ENCODE measurements at places on chromosomes 3 and 15.

GRCh38 chr3:123595396-123596180 is 10.7 kb upstream of the HACD2 start:
- no peak for DNase-seq

DNA sequence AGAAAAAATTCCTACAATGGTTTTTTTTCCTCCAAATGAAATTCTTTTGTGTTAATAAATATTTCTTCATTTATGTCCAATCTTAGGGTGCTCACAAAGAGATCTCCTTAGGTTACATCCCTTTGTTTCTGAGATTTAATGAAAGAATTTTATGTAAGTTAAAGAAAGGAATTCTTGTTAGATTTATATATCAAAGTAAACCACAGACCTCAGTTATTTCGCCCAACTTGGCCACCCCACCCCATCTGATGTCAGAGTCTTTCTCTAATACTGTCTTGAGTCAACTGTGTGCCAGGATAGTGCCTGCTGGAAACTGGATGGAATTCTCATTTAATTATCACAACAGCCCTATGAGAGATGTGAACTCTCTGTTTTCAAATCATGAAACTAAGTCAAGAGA is 259.9 kb downstream of the OPA1 start:
- DNase-seq = no peak

- no peak for DNase-seq
Observed at GRCh38 chr3:42376344-42376798, 34.0 kb downstream of the LYZL4 start.

GRCh38 chr3:71906976-71907375 is 122.0 kb upstream of the PROK2 start:
- no peak for DNase-seq

- DNase-seq = no peak
Observed at GRCh38 chr15:89857673-89858072, 36.1 kb downstream of the AP3S2 start.

DNA sequence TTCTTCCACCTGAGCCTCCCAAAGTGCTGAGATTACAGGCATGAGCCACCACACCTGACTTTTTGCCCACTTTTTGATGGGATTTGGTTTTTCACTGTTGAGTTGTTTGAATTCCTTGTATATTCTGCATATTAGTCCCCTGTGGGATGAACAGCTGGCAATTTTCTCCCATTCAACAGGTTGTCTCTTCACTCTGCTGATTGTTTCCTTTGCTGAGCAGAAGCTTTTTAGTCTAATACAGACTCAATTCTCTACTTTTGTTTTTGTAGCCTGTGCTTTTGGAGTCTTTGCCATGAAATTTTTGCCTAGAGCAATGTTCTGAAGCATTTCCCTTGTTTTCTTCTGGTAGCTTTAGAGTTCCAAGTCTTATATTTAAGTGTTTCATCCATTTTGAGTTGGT is 62.7 kb upstream of the MFGE8 start:
- DNase-seq = no peak

- no peak for DNase-seq
Observed at GRCh38 chr3:44045476-44046275, 196.0 kb upstream of the TOPAZ1 start.

DNA sequence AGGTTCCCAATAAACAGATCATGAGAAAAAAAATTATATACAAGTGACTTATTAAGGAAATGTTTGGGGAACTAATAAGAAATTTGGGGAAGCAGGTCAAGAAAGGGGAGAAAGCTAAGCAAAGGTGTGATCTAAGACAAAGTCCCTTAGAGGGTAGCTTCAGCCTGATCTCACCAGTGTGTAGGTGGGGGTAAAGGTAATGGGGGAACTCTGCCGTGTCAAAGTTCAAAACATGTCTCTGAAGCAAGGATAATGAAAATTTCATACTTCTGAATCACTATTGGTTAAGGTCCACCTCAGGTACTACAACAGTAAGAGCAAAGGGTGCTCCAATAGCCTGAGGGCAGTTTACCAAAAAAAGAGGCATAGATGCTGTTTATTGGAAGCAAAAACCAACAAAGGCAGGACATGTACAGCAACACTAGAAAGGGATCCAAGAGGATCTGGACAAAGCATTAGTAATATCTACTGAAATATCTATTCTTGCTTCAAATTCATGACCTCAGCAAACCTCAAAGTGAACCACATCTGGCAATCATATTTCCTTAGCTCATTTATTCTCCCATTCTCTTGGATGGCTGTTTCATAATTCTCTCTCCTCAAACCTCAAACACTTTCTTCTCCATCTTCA is 6.9 kb downstream of the ACAD11 start:
- no peak for DNase-seq

DNA sequence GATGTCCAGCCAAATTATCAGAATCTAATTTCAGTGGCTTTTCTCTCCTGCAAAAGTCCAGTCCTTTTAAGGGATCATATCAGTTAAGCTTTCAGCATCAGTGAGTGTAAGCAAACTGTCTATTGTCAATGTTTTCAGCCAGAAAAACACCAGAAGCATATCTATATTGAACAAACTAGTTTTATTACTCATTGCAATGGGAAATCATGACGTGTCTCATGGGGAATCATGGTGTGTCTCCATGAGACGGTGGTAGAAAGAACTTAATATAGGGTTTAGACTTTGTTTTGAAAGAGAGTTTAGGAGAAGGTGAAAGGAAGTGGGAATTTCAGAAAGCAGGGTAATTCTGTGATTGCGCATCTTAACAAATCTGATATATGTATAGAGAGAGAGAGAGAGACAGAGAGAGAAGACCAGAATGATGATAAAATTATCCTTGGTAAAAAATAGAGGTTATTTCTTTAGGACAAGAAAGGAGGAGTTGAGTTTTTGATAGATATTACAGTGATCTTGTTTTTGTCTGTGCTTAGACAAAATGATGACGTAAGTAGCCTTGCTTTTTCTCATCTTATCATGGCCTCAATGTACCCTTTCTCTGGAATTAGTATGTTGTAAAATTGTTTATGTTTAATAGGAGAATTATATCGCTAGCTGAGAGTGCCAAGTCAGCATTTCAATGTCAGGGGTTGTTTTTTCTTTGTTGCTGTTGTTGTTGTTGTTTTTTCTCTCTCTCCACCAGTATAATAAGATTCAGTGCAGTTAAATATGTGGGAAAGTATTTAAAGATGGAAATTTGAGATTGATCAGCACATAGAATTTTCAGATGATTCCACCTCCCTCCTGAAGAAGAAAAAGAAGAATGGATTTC is 129.9 kb upstream of the OSTN start:
- DNase-seq = no peak

DNA sequence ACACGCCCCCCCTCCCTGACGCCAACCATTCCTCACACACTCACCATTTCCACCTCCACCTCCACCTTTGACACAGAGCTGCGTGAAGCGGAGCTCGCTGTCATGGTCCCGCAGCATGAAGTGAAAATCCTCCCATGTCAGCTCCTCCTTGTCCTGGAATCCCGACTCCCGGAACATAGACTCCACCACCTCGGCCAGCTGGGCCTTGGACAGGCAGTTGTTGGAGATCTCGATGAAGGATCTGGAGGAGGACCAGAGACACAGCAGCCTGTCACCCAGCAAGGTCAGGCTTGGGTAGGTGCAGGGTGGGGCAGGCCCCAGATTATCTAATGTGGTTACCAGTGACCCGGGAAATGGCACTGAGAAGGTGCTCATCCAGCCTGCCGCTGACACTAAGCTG is 12.2 kb downstream of the DUOX2 start:
- DNase-seq = no peak

- DNase-seq = no peak
Observed at GRCh38 chr15:39411102-39411989, 169.5 kb upstream of the THBS1 start.

GRCh38 chr15:95265419-95265997 is 1034.1 kb downstream of the MCTP2 start:
- DNase-seq = no peak

GRCh38 chr15:25624504-25625177 is 185.8 kb upstream of the UBE3A start:
- no peak for DNase-seq

DNA sequence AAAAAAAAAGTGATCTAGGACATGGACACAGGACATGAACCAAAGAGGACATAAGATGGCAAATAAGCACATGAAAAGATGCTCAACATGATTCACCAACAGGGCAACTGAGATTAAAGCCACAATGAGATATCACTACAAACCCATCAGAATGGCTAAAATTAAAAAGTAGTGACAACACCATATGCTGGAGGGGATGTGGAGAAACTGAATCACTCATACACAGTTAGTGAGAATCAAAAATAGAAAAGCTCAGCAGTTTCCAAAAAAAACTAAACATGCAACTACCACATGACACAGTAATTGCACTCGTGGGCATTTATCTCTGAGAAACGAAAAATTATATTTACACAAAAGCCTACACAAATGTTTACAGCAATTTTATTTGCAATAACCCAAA is 27.9 kb upstream of the ACKR4 start:
- no peak for DNase-seq

DNA sequence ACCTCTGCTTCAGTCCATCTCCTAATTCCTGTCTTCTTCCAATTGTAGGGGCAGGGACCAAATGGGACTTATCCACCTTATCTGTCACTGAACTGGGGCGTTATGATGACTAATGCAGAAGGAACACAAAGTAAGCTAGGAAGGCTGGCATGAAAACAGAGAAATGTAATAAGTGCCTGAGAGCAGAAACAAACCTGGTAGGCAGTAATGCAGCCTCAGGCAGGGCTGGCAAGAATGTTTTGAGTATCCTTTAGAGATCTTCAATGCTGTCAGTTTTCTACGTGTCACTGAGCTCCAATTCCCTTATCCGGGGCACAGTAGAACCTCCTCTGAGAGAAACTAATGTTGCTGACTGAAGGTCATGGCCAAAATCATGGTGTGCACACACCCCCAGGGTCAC is 246.2 kb upstream of the TBL1XR1 start:
- no peak for DNase-seq

DNA sequence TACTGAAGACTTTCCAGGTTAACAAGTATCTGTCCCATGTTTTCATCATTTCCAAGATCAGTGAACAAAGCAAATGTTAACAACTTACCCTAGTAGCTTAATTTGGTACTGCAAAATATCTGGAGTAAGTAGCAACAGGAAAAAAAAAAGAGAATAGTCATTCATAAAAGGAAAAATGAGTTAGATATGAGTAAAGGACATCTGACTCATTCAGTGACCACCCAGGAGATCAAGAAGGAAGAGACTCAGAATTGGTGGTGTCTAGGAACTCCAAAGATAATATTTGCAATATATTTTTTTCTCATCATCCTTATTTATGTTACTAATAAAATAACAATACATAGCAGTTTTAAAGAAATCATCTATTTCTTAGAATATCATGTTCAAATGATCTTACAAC is 253.8 kb upstream of the COL8A1 start:
- DNase-seq = no peak

DNA sequence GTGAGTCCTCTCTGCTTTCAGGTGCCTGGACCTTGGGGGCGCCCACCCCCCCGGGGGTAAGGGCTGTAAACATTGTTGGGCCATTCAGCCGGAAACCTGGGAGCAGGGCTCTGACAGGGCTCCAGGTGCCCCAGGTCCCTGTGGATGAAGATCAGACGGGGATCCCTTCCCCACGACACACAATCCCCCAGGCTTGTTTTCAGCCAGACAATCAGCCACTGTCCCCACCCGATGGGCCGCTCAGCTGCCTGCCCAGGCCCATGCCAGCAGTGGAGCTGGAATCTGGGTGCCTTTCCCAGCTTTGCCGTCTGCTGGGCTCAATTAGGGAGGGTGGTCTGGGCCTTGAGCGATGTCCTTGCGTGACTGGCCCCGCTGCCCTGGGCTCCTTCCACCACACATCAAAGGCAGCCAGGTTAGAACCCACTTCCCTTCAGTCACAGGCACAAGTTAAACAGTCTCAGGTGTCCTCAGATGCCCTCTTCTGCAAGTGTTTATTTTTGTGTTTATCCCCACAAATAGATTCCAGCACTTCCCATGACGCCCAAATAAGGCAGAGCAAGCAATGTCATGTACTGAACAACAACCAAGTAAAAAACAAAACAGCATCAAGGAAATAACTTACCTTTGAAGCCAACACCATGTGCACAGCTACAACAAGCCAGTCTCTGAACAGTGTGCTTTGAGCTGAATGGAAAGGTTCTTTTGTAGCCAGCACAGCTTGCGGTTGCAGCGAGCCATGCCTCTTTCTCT is 77.0 kb upstream of the ALDH1A3 start:
- DNase-seq = peak; percentile 18

- DNase-seq = no peak
Observed at GRCh38 chr15:50563756-50564155, 17.3 kb upstream of the USP50 start.

- no peak for DNase-seq
Observed at GRCh38 chr15:88257311-88258092, 963 bp upstream of the NTRK3 start.

- DNase-seq = no peak
Observed at GRCh38 chr15:87777054-87777561, 479.4 kb downstream of the NTRK3 start.

DNA sequence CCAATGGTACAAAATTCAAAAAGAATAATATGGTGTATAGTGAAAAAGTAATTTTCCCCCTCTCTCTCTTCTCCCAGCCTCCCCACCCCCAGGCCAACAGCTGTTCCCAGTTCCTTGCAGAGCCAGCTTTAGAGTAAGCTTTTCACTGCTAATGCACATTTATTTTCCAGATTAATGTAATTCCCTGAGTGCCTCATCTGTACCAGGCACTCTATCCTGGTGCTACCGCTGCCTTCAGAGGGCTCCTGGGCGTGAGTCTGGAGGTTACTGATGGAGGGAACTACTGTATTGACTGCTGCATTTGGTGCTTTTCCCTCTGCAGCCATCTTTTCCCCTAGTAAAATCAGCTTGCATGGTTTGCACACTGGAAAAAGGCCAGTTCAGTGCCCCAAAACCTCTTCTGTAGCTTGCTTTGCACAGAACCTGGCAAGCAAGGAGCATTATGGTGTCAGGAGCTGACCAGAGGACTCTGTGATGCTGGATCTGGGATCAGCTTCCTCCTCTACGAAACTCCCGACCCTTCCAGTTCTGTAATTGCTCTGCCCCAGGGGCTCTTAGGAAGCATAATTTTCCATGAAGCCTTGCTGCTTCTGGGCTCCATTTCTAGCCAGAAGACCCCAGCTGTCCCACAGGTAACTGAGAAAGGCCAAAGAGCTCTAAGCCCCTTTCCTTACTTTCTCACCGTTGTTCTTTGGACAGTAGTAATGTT is 8.5 kb upstream of the USP3 start:
- DNase-seq = no peak

- DNase-seq = no peak
Observed at GRCh38 chr3:4643904-4644547, 150.9 kb downstream of the ITPR1 start.

DNA sequence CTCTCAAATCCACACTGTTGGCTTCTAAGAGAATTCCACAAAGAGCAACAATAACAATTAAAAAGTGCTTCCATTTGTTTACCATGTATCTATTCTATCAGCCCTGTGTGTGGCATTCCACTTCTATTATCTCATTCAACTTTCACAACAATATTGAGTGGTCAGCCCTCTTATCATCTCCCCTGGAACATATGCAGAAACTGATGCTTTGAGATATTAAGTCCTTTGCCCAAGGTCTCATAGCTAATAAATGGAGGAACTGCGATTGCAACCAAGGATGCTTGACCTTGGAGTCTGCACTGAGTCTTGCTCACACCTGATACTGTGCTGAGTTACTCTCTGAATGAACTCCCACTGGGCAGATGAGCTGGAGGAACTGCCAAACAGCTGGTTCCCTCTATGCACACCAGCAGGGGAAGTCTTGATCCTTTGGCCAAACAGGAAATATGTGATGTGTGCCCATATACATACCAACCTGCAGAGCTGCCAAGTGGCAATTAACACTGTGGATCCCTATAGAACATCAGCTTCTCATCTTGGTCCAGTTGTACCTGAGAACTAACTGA is 144.7 kb upstream of the WNT5A start:
- DNase-seq = no peak

- no peak for DNase-seq
Observed at GRCh38 chr15:81498294-81498693, 124.3 kb upstream of the TMC3 start.
